ENCODE measurements at places on chromosomes 4 and X.

- no peak for DNase-seq
These were observed 9.4 kb downstream of the C4orf50 start for GRCh38 chr4:6008766-6009385.

- no peak for DNase-seq
These were observed 278.1 kb downstream of the NKX6-1 start for GRCh38 chr4:84220990-84221389.

DNA sequence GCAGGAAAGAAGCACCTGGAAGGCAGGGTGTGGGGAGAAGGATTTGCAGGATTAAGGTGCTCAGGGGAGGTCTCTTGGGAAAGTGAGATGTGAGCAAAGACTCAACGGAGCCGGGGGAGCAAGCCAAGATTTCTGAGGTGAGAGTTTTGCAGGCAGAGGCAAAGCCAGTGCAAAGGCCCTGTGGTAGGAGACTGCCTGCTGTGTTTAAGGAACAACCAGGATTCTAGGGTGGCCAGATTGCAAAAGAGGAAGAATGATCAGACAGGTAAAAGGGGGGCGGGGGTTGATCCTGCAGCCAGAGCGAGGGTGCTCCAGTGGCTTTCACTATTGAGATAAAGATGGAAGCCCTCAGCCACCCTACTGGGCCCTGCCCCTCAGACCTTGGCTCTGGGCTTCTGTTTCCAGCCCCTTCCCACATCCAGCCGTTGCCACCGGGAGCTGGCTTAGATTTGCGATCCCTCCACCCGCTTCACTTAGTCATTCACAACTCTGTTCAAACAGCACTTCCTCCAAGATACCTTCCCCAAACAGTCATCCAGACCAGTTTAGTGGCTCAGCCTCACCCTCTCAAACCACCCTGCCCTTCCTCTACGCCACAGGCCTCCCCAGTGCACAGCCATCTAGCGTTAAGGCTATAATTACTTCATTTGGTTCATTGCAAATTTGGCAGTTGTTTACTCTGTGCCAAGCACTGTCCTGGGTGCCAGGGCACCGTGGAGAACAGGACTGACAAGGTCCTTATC is 23.3 kb upstream of the BCOR start:
- DNase-seq, result no peak

DNA sequence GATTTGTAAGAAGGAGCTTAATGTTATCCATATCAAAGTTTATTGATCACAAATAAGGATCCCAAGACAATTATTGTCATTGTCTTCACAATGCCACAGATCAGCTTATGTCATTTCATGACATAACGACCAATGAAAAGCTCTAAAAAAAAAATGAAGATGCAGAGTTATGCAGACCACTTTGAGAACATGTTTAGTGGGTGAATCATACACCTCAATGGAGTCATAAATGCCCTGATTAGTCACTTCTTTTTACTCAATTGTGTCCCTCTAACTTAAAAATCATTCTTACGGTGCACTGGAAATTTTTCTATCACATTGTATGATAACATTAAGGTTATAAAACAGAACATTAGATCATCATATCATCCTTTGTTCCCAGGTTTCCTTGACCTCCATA is 87.6 kb upstream of the GABRG1 start:
- no peak for DNase-seq

- DNase-seq, result no peak
These were observed 23.4 kb downstream of the PPP4R3C start for GRCh38 chrX:27439771-27440170.
